ENCODE measurements at places on chromosomes 12 and 14.
A peak's percentile ranks its signal among the peaks of the same experiment; 100 is the strongest.

GRCh38 chr12:116157845-116158267, 119.6 kb downstream of the MED13L start:
- no peak overlapping the region for H3K4me3 ChIP-seq
- peaks cover 44% of the 10 kb centered on the region for H3K4me1 ChIP-seq
- H3K36me3 ChIP-seq, result peaks cover 2% of the 10 kb centered on the region
- no peaks in the 10 kb centered on the region for H3K27me3 ChIP-seq

- no peak for DNase-seq
- H3K4me3 ChIP-seq, result no peak overlapping the region
- no peak overlapping the region for H3K27ac ChIP-seq
- H3K36me3 ChIP-seq, result no peaks in the 10 kb centered on the region
- peaks cover 16% of the 10 kb centered on the region for H3K27me3 ChIP-seq
Measured at GRCh38 chr12:111173391-111173790, 195.5 kb downstream of the PHETA1 start.

DNA sequence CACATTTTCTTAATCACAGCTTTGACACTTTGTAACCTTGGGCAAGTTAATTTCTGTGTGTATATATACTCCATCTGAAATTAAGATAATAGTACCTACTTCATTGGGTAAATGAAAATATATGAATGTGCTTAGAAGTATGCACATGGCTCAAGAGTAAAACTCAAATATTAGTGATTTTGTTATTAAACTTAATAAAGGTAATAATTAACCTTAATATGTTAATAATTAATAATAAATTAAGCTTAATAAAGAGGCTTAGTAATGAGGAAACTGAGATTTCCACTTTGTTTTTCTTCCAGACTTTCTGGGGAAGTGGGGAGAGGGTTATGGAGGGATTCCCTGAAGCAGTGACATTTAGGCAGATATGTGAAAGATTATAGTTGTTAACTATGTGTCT, 19.8 kb downstream of the USP15 start:
- peaks cover 26% of the 10 kb centered on the region for H3K4me1 ChIP-seq
- no peak overlapping the region for H3K4me3 ChIP-seq
- H3K27ac ChIP-seq, result no peak overlapping the region
- no peak for DNase-seq

- H3K27ac ChIP-seq, result no peak overlapping the region
- H3K4me3 ChIP-seq, result no peak overlapping the region
- DNase-seq, result peak; percentile 55
- H3K27me3 ChIP-seq, result no peaks in the 10 kb centered on the region
- H3K36me3 ChIP-seq, result no peaks in the 10 kb centered on the region
Measured at GRCh38 chr14:24695265-24696241, 61.6 kb upstream of the GZMB start.

GRCh38 chr12:59844750-59845149, 248.9 kb downstream of the SLC16A7 start:
- H3K27me3 ChIP-seq, result peaks cover 6% of the 10 kb centered on the region
- DNase-seq, result no peak
- no peaks in the 10 kb centered on the region for H3K36me3 ChIP-seq
- H3K4me3 ChIP-seq, result no peak overlapping the region
- no peak overlapping the region for H3K27ac ChIP-seq

DNA sequence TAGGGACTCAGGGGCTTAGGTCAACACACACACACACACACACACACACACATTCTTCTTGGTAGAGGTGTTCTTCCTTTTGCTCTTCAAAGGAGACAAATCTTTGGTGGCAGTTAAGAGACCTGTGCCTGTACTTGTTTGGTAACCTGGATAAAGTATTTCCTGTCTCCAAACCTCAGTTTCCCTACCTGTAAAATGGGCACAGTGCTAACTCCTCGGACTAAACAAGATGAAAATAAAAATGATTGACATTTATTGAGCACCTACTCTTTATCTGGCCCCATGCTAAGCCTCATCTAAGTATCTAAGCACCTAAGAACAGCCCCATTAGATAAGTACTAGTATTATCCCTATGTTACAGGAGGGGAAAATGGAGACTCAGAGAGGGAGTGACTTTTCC, 220.8 kb upstream of the MYL2 start:
- DNase-seq, result no peak
- no peaks in the 10 kb centered on the region for H3K36me3 ChIP-seq
- H3K27me3 ChIP-seq, result peaks cover 22% of the 10 kb centered on the region
- H3K4me1 ChIP-seq, result no peaks in the 10 kb centered on the region
- H3K4me3 ChIP-seq, result no peak overlapping the region

DNA sequence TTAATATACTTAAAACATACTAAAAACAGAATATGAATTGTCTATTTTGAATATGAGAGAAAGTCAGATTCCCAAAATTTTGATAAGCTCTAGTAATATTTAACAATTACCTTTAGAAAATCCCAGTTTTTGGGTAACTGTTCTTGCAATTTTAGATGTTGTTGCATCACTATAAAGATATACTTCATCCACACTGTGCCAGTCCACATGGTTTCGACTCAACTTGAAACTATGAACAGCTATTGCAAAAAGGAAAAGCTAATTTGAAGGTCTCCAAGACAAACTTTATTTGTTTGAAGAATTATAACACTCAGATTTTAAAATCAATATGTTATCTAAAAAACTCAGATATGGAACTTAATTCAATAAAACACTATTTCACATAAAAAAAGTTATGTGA, 59.9 kb downstream of the DDHD1 start:
- no peak overlapping the region for H3K4me3 ChIP-seq
- H3K27me3 ChIP-seq, result no peaks in the 10 kb centered on the region

- no peaks in the 10 kb centered on the region for H3K27me3 ChIP-seq
- H3K36me3 ChIP-seq, result no peaks in the 10 kb centered on the region
- no peaks in the 10 kb centered on the region for H3K4me1 ChIP-seq
- no peak overlapping the region for H3K4me3 ChIP-seq
- no peak for DNase-seq
- H3K27ac ChIP-seq, result no peak overlapping the region
Measured at GRCh38 chr14:87094913-87095312, 898.1 kb downstream of the GALC start.

GRCh38 chr12:6853626-6854025, 1.7 kb downstream of the USP5 start:
- H3K4me1 ChIP-seq, result peaks cover 26% of the 10 kb centered on the region
- no peaks in the 10 kb centered on the region for H3K27me3 ChIP-seq

- H3K4me1 ChIP-seq, result no peaks in the 10 kb centered on the region
- no peak overlapping the region for H3K4me3 ChIP-seq
- no peak for DNase-seq
Measured at GRCh38 chr12:39553476-39553875, 66.1 kb downstream of the ABCD2 start.

GRCh38 chr12:88715673-88716072, 135.4 kb upstream of the KITLG start:
- no peak overlapping the region for H3K27ac ChIP-seq
- no peak overlapping the region for H3K4me3 ChIP-seq
- no peaks in the 10 kb centered on the region for H3K36me3 ChIP-seq
- DNase-seq, result no peak
- H3K27me3 ChIP-seq, result no peaks in the 10 kb centered on the region
- H3K4me1 ChIP-seq, result no peaks in the 10 kb centered on the region

- no peak for DNase-seq
- H3K4me3 ChIP-seq, result no peak overlapping the region
- H3K4me1 ChIP-seq, result peaks cover 13% of the 10 kb centered on the region
- peak overlapping the region; percentile 11 for H3K27ac ChIP-seq
Measured at GRCh38 chr12:98719515-98720504, 74.7 kb downstream of the APAF1 start.

GRCh38 chr12:89179983-89180382, 172.3 kb downstream of the DUSP6 start:
- no peaks in the 10 kb centered on the region for H3K36me3 ChIP-seq
- peak overlapping the region; percentile 32 for H3K27ac ChIP-seq
- no peak overlapping the region for H3K4me3 ChIP-seq
- no peaks in the 10 kb centered on the region for H3K27me3 ChIP-seq
- no peak for DNase-seq
- peaks cover 37% of the 10 kb centered on the region for H3K4me1 ChIP-seq

GRCh38 chr12:82648259-82648909, 38.3 kb upstream of the TMTC2 start:
- no peak for DNase-seq
- no peak overlapping the region for H3K27ac ChIP-seq
- no peaks in the 10 kb centered on the region for H3K27me3 ChIP-seq

GRCh38 chr14:50594577-50595316, 34.8 kb downstream of the ATL1 start:
- no peaks in the 10 kb centered on the region for H3K27me3 ChIP-seq
- H3K4me1 ChIP-seq, result no peaks in the 10 kb centered on the region
- H3K4me3 ChIP-seq, result no peak overlapping the region

DNA sequence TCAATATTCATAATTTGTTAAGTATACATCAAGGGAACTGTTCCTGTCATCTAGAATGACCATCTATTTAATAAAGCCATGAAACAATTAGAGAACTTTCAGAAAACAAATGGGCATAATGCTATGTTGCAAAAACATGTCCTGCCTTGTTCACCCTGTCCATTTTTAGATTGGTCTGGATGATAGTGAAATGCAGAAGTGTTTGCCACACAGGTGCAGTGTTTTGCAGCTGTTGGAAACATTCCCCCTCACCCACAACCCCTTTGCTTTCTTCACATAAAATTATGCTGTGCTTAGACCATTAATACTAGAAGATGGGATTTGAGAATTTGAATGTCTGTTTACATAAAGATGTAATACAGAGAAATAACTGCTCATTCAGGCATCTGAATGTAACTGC, 36.5 kb downstream of the LEMD3 start:
- no peaks in the 10 kb centered on the region for H3K27me3 ChIP-seq
- DNase-seq, result no peak
- H3K4me1 ChIP-seq, result peaks cover 79% of the 10 kb centered on the region

- H3K27ac ChIP-seq, result no peak overlapping the region
- no peaks in the 10 kb centered on the region for H3K4me1 ChIP-seq
- H3K4me3 ChIP-seq, result no peak overlapping the region
- no peaks in the 10 kb centered on the region for H3K27me3 ChIP-seq
- H3K36me3 ChIP-seq, result no peaks in the 10 kb centered on the region
Measured at GRCh38 chr12:130456375-130457199, 118.9 kb downstream of the PIWIL1 start.

DNA sequence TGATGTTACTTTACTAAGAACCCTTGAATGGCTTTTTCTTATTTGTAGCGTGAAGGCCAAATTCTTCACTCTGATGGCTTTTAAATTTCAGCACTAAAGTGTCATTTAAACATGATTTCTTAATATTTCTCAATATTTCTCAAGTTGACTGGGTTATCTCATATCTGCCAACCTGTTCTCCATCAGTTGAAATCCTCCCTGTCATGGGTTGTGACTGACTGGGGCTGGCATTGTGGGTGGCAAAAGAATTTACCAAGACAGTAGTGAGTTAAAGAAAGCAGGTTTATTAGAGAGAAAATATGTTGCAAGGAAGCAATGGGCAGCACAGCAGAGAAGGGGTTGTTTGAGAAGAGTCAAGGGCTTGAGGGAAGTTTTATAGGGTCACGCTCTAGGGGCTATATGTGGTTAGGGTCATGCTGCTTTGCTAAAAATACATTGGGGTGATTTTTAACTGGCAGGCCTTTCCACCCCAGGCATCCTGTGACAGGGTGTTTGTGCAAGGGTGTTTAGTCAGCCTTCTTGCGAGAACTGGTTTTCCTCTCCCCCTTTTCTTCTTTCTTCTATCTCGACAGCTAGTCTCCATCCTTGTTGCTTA, 232.8 kb upstream of the SEL1L start:
- no peak overlapping the region for H3K27ac ChIP-seq
- H3K4me1 ChIP-seq, result no peaks in the 10 kb centered on the region
- H3K36me3 ChIP-seq, result no peaks in the 10 kb centered on the region
- no peak for DNase-seq

DNA sequence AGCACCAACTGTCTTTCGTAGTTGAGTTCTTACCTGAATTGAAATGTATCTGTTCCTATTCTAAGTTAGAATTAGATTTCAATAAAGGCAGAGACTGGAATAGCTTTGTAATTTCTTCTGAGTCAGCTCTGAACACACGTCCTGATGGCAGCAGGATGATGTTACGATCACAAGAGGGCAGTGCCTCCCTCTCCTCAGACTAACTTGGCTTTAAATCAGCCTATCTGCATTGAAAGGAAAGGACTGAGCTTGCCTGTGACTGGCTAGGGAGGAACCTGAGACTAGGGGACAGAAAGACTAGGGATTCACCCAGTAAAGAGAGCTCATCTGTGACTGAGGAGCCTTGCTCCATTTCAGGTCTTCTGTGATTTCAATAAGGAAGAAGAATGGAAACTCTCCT, 323.7 kb upstream of the OR4E1 start:
- no peaks in the 10 kb centered on the region for H3K36me3 ChIP-seq
- DNase-seq, result no peak
- H3K4me1 ChIP-seq, result no peaks in the 10 kb centered on the region
- no peak overlapping the region for H3K27ac ChIP-seq

DNA sequence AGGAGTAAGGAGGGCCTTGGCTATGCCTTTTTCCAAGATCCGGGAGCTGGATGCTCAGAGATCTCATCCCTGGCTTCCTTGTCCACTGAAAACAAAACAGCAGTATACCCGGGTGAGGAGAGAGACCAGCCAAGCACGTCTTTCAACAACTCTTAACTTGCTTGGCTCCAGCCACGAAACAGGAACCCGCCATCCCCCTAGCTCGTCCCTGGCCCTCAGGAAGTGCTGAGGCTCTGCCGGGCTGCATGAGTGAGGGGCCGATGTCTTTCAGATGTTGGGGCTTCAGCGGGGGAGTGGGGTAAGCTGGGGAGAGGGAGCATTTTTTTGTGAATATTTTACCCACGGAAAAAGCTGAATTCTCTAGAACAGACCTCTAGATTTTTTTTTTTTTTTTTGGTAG, 231.1 kb downstream of the CACNA1C start:
- H3K27me3 ChIP-seq, result peaks cover 16% of the 10 kb centered on the region
- no peak for DNase-seq
- H3K4me1 ChIP-seq, result peaks cover 16% of the 10 kb centered on the region
- no peak overlapping the region for H3K27ac ChIP-seq
- H3K36me3 ChIP-seq, result peaks cover 4% of the 10 kb centered on the region
- no peak overlapping the region for H3K4me3 ChIP-seq

GRCh38 chr14:101571004-101571403, 9.7 kb downstream of the DIO3 start:
- no peaks in the 10 kb centered on the region for H3K4me1 ChIP-seq
- H3K4me3 ChIP-seq, result no peak overlapping the region
- no peaks in the 10 kb centered on the region for H3K36me3 ChIP-seq
- no peak for DNase-seq

GRCh38 chr14:79256380-79256779, 954.9 kb downstream of the DIO2 start:
- no peaks in the 10 kb centered on the region for H3K4me1 ChIP-seq
- no peak overlapping the region for H3K4me3 ChIP-seq
- H3K27me3 ChIP-seq, result no peaks in the 10 kb centered on the region
